Activated T-helper 1 cell treated with anti-CD3 and anti-CD28 coated beads, Interleukin-2, amount 50 U/mL, for 16 hours (primary cell): ENCODE measurements at places on chromosomes 11 and 22.

DNA sequence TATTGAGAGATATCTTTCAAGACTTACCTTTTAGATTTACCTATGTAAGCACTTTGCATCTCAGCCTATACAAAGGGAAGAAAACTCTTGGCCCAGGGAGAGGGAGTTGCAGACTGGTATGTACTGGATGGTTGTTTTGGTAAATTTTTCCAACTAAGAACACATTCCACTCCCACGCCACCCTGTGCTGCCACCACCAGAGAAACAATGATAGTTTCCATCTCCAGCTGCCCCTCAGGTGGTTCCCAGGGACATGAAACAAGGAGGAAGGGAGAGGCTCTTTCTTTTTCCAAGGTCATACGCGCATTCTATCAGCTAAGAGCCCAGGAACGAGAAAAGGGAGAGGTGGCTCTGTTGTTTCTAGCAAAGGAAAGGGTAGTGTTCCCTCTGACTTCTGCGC lies 34.4 kb downstream of the CCDC34 start:
- DNase-seq, result no peak

- DNase-seq, result no peak
Observed at GRCh38 chr11:113507341-113507740, 32.1 kb upstream of the DRD2 start.

GRCh38 chr11:56923116-56923515 lies 65.6 kb upstream of the OR5AK2 start:
- no peak for DNase-seq

- no peak for DNase-seq
Observed at GRCh38 chr11:20035701-20036601, 124.3 kb downstream of the DBX1 start.

DNA sequence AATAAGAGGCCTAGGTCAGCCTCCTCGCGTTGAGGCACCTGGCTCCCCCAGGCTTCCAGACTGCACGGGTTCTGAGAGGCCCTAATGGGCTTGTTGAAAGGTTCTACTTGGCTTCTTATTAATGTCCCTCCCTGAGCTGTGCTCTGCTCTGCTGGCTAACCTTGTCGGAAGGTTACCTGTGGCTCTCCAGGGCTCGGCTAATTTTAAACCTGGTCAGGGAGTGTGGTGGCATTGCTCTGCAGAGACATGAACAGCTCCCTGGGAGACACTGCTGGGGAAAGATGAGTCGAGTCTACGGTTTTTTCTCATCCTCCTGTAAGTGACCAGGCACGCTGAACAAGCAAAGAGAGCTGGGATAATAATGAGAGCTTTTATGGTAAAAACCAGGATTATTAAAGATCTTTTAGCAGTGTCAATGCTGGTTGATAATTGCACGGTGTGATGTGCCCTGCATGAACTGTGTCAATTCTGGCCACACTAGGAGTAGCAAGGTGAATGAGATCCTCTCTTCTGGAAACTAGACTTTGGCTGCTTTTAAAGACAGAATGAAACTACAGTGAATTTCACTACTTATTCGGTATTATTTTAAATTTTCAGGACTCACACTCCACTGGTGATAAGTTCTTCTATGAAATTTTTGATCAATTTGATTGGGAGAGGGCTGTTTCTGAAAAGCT lies 70.7 kb downstream of the TEAD1 start:
- no peak for DNase-seq

- DNase-seq, result peak; percentile 52
Observed at GRCh38 chr11:68447015-68447801, 13.3 kb upstream of the PPP6R3 start.

- DNase-seq, result no peak
Observed at GRCh38 chr11:126914941-126915340, 85.6 kb downstream of the KIRREL3 start.

- DNase-seq, result no peak
Observed at GRCh38 chr22:21042978-21043859, 2.5 kb upstream of the LRRC74B start.

DNA sequence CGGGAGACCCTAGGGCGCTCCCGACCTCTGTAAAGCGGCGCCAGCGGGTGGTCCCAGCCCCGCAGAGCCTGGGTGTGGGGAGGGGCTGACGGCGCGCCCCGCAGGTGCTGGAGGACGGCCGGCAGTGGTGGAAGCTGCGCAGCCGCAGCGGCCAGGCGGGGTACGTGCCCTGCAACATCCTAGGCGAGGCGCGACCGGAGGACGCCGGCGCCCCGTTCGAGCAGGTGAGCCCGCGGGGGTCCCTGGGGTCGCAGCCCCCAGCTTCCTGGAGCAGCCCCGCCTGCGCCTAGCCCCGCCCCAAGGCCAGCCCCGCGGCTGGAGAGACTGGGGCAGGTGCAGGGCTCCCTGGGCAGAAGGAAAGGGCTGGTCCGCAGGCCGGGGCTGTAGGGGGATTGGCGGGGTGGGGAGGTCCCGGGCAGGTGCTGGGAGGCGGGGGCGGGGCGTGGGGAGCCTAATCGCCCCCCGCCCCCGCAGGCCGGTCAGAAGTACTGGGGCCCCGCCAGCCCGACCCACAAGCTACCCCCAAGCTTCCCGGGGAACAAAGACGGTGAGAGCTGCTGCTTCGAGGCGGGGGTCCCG lies 19.7 kb downstream of the EPS8L2 start:
- DNase-seq, result no peak

GRCh38 chr11:130882138-130882551 lies 34.1 kb downstream of the SNX19 start:
- no peak for DNase-seq

DNA sequence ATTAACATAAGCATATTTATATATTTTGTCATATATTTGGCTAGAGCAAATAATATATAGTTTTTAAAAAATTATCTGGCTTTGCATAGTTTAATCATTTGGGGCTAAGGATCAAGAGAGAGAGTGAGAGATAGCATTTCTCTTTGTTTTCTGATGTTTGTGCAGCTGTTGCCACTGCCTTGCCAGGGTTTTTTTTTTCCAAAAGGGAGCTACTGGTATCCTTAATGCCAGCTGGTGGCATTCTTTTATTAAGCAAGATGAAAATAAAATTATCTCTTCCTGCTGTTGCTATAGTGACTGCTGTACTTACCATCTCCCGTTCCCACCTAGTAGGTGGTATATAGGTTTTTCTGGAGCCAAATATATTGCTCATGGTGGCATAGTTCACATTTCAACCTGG lies 793.3 kb upstream of the ARHGAP42 start:
- DNase-seq, result no peak

DNA sequence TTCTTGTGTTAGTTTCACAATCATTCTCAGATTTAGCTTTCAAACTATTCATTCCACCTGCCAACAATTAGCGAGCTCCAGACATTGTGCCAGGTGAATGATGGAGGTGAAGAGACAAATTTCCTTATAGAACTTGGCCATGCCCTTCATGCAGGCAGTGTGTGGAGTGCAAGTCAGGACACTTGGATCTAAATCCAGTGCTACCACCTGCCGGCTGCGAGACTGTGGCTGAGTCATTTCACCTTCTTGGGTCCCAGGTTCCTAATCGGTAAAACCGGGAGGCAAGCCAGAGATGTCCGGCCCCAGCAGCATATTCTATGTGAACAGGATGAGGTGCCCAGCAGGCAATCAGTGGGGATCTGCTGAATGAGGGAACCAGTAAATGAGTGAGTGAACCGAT lies 18.6 kb upstream of the EHF start:
- no peak for DNase-seq

- DNase-seq, result no peak
Observed at GRCh38 chr11:116776522-116776984, 3.8 kb upstream of the BUD13 start.

- DNase-seq, result no peak
Observed at GRCh38 chr22:38766076-38766777, 10.4 kb upstream of the SUN2 start.

- DNase-seq, result no peak
Observed at GRCh38 chr11:91158297-91158696, 935.4 kb upstream of the CHORDC1 start.

- no peak for DNase-seq
Observed at GRCh38 chr22:49774499-49775151, 53.0 kb downstream of the BRD1 start.

- DNase-seq, result no peak
Observed at GRCh38 chr11:29171360-29171950, 845.4 kb downstream of the KCNA4 start.

GRCh38 chr11:77035039-77035438 lies 841 bp downstream of the B3GNT6 start:
- DNase-seq, result no peak

DNA sequence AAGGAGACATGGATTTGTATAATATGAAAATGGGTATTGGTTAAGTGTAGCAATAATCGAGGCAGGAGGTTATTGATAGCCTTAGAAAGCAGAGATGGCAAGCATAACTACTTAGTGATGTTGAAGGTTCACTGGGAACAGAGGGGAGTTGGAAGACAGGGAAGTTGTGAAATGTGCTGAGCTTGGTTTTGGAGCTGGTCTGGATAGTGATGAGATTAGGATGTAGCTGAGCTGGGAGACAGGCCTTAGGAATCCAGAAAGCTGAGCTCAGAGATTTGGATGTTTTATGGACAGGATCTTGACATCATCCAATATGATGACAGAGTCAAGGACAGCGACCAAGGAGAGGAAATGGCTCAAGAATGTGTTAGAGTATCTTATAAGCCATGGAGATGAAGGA lies 113.1 kb downstream of the ARHGAP42 start:
- DNase-seq, result no peak

DNA sequence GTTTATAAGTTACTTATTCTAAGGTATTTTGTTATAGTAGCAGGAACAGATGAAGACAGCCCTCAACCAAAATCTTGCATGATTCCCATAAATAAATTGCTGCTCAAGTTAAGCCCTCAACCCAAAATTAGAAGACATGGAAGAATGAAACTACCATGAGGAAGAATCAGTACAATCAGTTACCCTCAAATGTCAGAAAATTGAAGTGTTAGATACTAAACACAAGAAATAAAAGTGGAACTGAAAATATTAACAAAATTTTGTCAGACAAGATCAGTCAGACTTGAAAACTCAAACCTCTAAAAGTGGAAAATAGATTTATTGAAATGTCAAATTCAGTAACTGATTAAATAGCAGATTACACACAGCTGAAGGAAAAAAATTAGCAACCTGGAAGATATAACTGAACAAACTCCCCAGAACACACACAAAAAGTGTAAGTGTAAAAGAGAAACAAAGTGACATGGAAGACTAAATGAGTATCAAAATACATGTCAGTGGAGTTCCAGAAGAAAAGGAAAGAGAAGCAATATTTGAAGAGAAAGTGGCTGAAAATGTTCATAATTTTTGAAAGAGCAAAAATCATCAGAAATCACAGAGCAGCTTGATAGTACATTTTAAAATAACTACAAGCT lies 49.5 kb upstream of the GNAZ start:
- DNase-seq, result no peak

DNA sequence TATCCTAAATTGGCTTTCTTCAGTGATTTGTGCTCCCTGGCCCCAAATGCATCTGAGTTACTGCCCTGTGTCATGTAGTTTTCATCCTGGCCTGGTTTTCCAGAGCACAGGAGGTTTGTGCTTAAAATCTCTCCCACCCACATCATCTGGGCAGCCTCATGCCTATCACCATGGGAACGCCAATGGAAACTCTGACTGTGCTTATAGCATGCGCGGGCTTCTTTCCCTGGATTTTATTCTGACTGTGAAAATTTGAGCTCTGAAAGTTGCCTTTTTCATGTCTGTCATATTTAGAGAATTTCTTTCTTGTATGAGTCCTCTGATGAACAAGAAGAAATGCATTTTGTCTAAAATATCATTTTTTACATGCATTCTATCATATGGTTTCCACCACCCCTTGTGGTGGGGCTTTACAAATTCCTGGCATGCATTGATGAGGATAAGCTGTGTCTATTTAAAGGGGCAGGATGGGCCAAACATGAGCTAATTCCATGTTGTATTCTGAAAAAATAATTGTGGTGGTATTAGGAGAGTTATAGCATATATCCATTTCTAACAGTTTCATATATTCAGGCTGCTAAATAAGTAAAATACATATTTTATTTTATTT lies 55.1 kb downstream of the IRAG1 start:
- DNase-seq, result no peak

DNA sequence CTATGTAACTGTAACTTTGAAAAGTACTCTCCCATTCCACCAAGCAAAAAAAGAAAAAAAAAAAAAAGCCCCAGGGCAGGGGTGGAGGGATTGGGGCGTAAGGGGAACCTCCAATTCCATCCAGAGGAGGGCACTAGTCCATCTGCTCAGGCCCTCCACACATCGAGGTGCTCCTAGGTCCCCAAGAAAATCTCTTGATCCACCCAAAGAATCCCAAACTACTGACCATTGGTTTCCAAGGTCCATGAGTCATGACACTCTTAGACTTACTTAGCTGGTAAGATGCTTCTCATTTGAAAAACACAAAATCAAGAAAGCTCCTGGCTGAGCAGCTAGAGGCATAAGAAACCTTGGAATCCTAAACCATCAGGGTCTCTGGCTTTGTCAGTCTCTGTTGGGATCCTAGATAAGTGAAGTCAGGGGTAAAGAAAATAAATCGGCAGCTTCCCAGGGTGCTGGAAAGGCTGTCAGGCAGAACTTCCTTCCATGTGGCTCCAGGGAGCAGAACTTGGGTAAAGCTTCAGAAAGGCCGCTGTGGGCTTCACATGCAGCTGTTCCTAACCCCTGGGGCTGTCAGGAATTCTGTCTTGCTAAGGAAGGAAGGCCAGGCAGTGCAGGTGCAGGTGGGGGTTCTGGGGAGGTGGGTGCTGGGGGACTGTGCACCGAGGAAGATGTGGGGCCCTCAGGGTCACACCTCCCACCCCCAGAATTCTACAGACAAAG lies 49.4 kb upstream of the ADA2 start:
- no peak for DNase-seq

GRCh38 chr11:1864231-1864630 lies 11.3 kb downstream of the LSP1 start:
- DNase-seq, result no peak

- no peak for DNase-seq
Observed at GRCh38 chr11:133181066-133181465, 351.2 kb downstream of the OPCML start.

DNA sequence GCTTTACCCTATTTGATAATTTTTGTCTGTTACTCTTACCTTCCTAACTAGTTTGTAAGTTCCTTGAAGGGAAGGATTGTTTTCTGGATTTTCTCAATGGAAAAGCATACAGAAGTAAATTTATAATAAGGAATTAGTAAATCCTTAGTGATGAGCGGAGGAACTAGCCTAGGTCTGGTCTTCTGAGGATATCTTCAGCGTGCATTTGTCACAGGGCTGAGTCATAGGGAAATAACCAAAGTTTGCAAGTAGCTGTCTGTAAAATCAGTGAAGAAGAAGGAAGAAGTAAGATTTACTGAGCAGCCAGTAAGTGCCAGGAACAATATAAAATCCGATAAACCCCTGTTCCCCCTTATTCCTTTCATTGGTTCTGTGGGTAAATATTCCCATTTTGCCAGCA lies 162.7 kb upstream of the SORL1-AS1 start:
- no peak for DNase-seq

DNA sequence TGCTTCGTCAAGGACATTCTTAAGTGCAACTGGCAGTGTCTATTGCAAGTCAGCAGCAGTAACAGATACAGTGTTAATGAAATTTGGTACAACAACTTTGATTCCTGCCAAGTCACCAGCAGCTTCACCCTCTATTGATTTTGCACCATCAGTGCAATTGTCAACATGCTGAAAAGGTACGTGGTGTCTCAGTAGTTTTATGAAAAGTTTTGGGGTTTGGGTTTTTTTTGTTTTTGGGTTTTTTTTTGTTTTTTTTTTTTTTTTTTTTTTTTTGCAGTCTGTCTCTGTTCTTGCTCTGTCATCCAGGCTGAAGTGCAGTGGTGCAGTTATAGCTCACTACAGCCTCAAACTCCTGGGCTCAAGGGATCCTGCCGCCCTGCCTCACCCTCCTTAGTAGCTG lies 19.1 kb upstream of the GRIK4 start:
- no peak for DNase-seq
